ENCODE measurements at places on chromosomes 13 and 19. TPM values are rescaled to one million over a fixed set of nuclear protein-coding genes. Genes with fewer than 3 reads are reported as not detected.
A peak's percentile ranks its signal among the peaks of the same experiment; 100 is the strongest.

Gene COL4A2
- 220 TPM for polyA plus RNA-seq

Gene PALM
- 23.0 TPM for polyA plus RNA-seq

GRCh38 chr13:49112782-49113525 lies 107.2 kb upstream of the MLNR start:
- no peak for DNase-seq

DNA sequence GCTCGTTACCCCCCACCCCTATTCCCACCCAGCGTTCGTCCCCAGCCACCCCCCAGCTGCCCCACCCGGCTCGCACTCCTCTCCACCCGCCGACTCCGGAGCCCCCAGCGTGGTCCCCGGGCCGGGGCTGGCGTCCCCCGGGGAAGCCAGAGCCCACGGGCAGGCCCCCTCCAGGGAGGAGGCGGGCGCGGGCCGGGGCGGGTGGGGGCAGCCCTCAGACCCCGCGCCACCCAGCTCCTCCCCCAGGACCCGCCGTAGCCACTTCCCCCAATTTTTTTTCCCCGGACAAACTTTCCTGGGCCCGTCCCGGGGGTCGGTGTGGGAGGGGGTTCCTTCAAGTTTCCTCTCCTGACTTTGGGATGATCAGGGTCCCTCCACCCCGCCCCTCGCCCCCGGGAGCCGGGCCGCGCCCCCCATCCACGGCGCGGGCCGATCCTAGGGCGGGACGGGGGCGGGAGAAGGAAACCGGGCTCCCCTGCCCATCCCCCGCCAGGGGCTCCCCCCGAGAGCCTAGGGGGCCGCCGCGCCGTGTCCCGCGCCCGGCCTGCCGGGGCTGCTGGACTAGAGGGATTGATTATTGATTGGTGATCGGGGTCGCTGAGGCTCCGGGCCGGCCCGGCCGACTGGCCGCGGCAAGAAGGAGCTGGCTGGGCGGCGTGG lies 927 bp upstream of the TSHZ3 start:
- DNase-seq: peak; percentile 52

DNA sequence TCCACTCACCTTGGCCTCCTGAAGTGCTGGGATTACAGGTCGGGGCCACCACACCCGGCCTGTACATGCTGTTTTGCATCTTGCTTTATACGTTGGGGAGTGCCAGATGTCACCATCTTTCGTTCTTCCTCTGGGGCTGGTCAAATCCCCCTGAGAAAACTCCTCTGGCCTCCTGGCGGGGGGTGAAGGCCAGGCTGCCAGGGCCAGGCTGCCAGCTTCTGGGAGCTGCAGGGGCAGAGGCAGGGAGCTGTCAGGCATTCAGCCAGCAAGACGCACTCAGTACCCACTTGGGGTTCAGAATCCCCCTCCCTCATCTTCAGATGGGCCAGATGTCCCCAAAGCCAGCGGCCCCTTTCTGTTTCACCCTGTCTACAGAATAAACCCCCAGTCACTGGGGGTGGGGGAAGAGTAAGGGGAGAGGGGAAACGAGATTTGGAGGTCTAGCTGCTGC lies 16.1 kb downstream of the ZSWIM9 start:
- DNase-seq: no peak

- no peak for DNase-seq
These were observed 3.4 kb upstream of the GRWD1 start for GRCh38 chr19:48442116-48443035.

Measured in hepatocyte (in vitro differentiated cells).